ENCODE measurements at places on chromosomes 4 and X.

DNA sequence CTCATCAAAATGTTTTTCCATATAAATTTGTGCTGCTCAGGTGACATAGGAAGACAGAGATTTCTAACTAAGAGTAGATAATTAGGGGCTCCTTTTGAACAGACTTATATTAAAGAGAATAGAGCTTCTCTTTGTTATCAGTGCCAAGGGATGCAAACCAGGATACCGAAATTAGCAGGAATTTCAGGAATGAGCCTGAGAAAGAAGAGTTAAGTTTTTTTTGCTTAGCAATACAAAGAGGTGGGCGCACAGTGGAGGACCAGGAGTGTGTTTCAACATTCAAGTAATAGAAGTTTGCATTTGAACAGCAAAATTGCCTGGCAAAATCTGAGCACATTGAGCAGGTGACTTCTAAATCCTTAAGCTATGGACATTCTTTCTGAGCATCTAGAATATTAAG, 541.3 kb downstream of the GBA3 start:
- DNase-seq: no peak

DNA sequence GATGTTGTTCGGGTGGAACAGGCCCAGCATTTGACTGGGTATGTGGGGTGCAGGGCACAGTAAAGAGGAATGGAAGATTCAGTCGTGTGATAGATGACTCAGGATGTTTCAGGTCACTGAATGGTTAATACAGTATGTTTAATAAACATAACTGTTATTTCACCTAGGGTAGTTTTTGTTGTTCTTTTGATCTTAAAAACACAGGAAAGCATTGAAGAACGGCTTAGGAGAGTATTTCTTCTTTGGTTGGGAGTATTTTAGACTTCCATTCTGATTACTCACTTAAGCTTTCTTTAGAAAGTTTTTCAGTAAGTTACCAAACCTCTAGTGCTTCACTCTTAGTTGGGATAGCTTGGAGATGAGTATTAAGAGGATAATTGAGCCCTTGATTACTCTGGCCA, 62.3 kb downstream of the STAG2 start:
- no peak for DNase-seq

DNA sequence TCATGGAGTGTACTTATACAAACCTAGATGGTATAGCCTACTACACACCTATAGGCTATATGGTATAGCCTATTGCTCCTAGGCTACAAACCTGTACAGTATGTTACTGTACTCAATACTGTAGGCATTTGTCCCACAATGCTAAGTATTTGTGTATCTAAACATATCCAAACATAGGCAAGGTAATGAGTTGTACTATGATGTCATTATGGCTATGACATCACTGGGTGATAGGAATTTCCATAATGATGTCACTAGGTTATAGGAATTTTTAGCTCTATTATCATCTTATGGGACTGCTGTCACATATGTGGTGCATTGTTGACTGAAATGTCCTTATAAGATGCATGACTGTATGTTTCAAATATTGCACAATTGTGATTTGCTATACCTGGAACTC, 5.5 kb upstream of the PAGE1 start:
- no peak for DNase-seq

DNA sequence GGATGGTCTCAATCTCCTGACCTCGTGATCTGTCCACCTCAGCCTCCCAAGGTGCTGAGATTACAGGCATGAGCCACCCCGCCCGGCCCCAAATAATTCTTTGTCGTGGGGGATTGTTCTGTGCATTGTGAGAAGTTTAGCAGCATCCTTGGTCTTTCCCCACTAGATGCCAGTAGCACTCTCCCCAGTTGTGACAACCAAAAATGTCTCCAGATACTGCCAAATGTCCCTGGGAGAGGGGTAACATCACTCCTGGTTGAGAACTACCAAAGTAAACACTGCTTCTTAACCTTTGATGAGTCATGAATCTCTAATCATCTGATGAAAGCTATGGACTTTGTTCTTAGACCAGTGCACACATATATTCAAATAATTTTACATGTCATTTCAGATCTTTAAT, 90.7 kb upstream of the BRS3 start:
- no peak for DNase-seq

DNA sequence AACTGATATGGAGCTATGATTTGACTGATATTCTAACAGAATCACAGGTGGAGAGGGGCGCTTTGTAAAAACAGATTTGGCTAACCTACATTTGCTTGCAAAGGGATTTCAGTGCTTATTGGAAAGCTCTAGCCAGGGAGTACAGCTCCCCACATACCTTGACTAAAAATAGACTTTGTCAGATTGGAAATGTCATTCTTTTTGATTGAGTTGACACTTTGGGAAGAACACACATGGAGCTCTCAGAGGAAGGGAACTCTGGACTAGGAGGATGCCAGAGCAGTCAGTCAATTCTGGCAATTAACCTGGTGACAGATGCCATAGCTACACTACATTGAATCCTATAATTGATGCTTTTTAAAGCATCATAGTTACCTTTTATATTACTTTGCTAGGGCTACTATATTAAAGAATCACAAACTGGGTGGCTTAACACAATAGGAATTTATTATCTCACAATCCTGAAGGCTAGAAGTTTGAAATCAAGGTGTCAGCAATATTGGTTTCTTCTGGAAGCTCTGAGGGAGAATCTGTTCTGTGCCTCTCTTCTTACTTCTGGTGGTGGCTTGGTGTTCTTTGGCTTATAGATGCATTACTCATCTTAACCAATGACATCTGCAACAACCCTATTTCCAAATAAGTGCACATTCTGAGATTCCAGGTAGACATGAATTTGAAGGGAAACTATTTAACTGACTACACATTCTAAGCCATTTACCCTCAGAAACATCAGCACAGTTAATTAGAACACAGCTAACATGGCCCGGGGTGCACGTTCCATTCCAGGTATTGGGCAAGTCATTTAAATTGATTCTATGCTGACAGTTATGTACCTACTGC, 8.4 kb upstream of the HERC3 start:
- no peak for DNase-seq

DNA sequence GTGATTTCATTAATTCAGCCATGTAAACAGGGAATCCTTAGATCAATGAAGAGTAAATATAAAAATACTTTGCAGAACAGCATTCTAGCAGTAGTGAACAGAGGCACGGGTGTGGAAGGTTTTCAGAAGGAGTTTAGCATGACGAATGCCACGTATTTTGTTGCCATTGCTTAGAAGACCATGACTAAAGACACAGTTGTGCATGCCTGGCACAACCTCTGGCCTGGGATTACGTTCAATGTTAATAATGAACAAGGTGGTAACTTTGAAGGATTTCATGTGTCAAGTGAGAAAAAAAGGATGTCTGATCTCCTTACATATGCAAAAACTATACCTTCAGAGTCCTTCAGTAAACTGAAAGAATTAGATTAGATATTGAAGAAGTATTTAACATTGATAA, 171.9 kb downstream of the MAGEB5 start:
- no peak for DNase-seq

GRCh38 chr4:128416921-128417320, 129.3 kb upstream of the PGRMC2 start:
- DNase-seq: no peak

DNA sequence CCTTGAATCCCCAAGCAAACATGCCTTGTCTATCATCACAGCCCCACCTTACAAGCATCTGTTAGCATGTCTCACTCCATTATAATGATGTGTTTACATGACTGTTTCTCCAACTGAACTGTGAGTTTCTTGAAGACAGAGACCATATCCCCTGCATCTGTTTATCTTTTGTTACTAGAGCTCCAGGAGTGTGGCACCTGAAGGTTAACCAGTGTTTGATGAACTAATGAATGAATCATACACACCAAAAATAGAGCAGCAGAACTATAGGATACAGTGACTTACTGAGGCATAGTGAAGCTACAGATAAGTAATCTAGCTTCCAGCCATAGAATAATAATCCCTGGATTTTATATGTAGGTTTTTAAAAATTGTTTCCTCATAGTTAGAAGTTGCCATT, 331.0 kb downstream of the PCDH7 start:
- DNase-seq: no peak
